ENCODE measurements at places on chromosomes 3 and 15. TPM values are rescaled to one million over a fixed set of nuclear protein-coding genes. Genes with fewer than 3 reads are reported as not detected.

The LTK gene
- 0.20 TPM for polyA plus RNA-seq

DNA sequence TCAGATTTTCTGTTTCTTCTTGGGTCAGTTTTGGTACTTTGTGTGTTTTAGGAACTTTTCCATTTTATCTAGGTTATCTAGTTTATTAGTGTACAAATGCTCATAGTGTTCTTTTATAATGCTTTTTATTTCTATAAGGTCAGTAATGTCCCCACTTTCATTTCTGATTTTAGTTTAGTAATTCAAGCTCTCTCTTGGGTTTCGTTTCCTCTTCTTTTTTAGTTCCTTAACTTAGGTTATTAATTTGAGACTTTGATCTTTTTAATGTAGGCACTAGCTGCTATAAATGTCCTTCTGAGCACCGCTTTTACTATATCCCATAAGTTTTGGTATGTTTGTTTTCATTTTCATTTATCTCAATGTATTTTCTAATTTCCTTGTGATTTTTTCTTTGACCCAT is 27.0 kb upstream of the CD200R1L start:
- DNase-seq = no peak

The HACD2 gene
- polyA plus RNA-seq = 43.5 TPM

The MYZAP gene
- polyA plus RNA-seq = not detected

GRCh38 chr3:160480931-160481330 is 31.3 kb upstream of the TRIM59 start:
- DNase-seq = no peak

The GCNT3 gene
- polyA plus RNA-seq = not detected

The GUCA1C gene
- not detected for polyA plus RNA-seq

DNA sequence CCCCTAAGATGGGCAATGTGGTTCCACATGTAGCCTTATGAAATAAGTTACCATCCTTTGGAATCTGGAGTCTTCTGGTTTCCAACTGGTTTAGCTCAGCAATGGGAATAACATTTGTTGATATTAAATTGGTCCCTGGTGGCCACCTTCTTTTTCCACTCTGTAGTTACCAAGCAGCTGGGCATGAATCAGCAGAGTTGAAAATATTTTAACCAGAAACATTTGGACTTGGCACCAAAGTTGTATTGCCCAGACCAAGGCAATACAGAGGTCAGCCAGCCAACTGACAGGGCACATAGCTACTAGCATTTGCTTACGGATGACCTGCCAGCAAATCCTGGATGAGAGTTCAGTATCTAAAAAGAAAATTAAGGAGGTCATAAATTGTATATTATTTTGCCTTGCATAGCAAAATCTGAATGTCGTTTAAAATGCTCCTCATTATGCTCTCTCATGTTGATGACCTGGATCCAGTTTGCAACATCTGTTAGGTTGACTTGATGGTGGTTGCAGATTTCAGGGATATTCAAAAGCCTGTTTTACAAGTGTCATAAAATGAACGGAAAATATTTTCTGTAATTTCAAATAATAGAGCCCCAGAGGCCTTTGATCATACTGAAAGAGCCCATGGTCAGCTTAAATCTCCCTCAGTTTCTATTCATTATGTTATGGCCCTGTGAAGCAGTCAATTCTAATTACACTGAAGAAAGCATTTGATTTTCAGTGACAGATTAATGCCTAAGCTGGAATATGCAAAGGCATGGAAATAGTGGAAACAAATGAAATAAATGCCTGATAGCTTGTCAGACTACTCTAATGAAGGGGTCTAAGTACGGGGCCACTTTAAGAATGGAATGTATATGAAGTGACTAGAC is 54.6 kb downstream of the PPM1L start:
- no peak for DNase-seq

DNA sequence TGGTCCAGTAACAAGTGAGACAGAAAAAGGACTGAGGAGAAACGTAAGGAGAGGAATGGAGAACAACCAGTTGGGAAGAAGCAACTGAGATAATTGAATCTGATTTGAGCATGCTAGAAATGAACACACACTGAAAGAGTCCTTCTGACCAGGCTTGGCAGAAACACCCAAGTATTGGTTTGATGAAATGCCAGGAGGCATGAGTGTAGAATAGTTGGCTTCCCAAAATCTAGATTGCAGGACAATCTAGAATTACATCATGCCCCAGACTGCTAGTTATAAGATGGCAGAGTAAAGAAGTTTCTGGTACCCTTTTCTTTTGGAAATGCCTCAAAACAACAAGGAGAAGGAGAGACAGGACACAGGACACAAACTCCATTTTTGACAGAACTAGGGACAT is 189.7 kb upstream of the STT3B start:
- DNase-seq = no peak

DNA sequence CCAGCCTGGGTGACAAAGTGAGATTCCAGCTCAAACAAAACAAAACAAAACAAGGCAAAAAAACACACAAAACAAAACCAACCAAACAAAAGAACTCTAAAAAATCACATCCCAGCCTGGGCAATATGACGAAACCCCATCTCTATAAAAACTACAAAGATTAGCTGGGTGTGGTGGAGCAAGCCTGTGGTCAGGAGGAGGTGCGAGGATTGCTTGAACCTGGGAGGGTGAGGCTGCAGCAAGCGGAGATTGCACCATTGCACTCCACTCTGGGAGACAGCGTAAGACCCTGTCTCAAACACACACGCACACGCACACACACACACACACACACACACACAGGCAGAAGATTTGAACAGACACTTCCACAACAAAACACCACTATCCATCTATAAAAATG is 99.6 kb downstream of the SHQ1 start:
- DNase-seq = no peak

The SLC22A14 gene
- polyA plus RNA-seq = not detected

The REC114 gene
- polyA plus RNA-seq = not detected

The TTLL13 gene
- polyA plus RNA-seq = 0.07 TPM

GRCh38 chr3:117665296-117665695 is 955.7 kb downstream of the TUSC7 start:
- DNase-seq = no peak

DNA sequence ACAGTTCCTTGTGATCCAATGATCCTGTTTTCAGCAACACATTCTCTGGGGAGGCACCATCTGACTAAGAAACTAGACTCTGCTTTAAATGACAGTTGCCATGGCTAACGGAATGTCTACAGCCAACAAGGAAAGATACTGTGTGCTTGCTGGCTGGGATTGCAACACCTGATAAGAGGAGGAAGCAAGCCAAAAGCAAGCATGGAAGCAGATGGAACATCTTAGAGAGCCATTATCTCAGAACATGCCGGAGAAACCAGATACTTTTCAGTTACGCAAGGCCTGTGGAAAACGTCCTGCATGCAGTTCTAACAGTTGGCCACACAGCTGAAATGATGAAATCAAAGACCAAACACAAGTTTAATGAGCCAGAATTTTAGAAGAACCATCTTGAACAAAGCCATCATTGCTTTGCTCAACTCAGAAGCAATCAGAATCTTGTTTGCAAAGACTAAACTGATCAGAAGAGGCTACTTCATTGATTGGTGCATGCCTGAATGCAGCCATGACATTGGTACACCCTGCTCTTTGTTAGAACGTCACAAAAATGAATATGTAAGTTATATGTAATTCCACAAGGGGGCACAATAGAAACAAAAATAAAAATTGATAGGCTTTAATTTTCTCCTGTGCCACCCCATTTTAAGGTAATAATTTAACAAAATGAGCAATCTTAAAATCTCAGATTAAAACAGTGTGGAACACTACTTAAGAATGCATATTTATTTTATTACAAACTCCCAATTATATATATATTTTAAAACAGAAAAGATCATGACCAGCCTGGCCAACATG is 50.8 kb downstream of the GXYLT2 start:
- DNase-seq = peak; percentile 96

- DNase-seq = no peak
These were observed 90.5 kb downstream of the LRRC3B start for GRCh38 chr3:26713091-26713490.

The GOLGA6D gene
- polyA plus RNA-seq = not detected

GRCh38 chr15:96736384-96736783 is 405.9 kb downstream of the NR2F2 start:
- no peak for DNase-seq

The ERC2 gene
- 0.06 TPM for polyA plus RNA-seq

GRCh38 chr3:108527109-108527508 is 16.7 kb upstream of the MYH15 start:
- DNase-seq = no peak

DNA sequence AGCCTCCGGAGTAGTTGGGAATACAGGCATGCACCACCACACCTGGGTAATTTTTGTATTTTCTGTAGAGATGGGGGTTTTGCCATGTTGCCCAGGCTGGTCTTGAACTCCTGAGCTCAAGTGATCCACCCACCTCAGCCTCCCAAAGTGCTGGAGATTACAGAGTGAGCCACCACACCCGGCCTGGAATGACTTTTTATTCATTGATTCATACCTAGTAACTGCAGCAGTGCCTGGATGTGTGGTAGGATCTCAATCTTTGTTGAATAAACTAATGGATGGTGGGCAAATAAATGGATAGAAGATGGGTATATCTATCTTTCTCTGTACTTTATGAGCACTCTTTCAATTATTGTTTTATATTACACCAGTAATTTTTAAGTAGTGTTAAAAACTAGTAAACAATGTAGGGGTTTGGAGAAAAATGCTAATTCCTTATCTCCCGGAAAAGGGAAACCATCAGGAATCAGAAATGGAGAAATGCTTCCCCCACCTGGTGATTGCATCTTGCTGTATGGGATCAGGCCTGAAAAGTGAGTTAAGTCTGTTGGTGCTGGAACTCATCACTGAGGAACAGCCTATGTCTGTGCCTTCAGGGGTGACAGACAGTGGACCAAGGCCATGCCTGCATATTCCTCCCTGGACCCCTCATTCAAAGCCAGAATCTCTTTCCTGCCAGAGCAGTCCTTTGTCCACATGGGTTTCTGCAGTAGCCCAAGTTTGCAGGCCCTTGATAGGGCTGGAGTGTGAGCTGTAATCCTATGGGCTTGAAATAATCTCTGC is 161.0 kb upstream of the CTDSPL start:
- DNase-seq = no peak

The CNTN3 gene
- polyA plus RNA-seq = 4.4 TPM

DNA sequence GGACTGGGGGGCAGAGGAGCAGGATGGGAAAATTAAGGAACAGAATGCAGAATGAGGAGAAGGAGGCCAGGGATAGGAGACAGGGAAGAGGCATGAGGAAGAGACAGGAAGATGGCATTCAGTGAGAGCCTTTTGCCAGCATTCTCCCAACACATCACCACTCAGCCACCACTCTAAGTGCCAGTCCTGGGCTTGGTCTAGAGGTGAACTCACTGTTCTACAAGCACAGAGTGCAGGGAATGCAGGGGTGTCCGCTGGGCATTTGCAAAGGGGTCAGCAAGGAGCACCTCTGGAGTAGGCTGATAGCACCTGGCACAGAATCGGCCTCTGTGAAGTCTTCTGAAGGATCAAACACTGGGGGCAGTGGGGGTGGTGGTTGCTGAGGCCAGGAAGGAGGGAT is 14.6 kb upstream of the IGDCC3 start:
- no peak for DNase-seq

The SYNPR gene
- polyA plus RNA-seq = not detected

The PDIA5 gene
- 35.5 TPM for polyA plus RNA-seq

GRCh38 chr3:151093148-151093547 is 7.7 kb downstream of the MED12L start:
- DNase-seq = no peak

DNA sequence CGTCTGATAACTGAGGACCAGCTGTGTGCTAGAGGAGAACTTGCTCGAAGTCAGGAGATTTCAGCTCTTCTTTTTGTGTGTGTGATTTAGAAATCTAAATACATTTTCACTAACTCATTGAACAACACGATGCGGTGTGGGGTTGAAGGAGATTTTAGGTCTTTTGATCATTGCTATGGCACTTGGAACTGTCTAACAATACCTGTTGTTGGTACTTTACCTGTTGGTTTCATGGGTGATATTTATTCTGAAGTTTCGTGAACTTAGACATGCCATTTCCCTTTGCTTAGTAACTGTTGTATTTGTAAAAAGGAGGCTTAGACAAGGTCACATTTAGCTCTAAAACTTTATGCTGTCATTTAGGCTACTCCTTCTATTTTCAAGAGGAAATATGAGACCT is 99.9 kb downstream of the ITPR1 start:
- DNase-seq = no peak

DNA sequence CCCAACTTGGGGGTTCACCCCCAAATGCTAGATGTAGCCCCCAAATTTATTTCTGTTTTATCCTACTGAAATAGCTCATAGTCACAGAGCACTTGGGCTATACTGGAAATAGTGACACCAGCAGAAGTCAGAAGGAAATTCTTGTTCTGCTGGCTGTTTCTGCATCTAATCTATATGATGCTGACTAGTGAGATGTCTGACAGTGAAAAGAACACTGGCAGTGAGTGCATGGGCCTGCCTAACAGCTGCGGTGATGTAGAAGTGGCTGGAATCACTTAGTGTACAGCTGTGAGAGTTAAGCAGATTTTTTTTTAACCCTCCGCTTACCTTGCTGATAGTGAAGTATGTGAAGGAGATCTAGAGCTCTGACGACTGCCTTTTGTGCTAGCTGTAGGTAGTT is 14.0 kb downstream of the TTC14 start:
- DNase-seq = no peak

The ZNF197 gene
- 13.9 TPM for polyA plus RNA-seq

GRCh38 chr15:63830113-63830512 is 3.6 kb downstream of the HERC1 start:
- no peak for DNase-seq

DNA sequence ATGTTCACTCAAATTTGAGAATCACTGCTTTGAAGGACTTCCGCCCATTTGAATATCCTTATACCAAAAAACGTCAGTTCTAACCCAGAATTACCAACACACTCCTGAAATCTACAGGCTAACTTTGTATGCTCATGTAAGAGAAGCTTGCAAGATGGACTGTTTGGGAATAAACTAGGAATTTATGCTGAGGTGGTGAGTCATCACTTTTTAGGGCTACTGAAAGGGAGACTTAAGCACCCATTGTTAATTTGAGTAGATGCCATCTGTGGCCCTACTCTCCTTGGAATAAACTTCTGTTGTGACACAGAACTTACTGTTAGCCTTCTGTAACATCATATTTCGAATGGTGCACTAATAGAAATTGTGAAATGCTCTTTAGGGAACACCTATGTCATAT is 74.6 kb downstream of the FGF12 start:
- no peak for DNase-seq

DNA sequence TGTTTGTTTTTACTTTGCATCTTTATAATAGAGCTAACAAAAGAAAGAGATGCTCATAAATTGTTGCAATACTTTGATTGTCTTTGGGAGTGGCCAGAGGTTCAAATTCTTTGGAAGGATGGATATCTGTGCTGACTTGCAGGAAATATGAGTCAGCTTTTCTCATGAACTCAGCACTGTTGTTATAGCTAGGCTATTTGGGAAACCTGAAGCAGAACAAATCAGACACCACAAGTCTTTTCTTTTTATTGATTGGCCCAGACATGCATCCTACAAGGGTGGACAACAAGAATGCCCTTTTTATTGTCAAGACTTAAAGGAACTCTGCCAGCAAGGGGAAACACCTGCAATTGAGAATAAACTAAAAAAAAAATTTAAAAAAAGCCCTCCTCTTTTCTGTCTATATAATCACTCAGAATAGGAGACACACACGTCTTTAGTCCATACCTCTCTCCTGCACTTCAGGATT is 4.6 kb upstream of the DENND4A start:
- DNase-seq = no peak

The HYAL3 gene
- polyA plus RNA-seq = 4.7 TPM

- no peak for DNase-seq
These were observed 11.5 kb downstream of the CRYGS start for GRCh38 chr3:186532598-186533072.

Data from AG04450 (cell line).